ENCODE measurements at places on chromosomes 5 and 9.

DNA sequence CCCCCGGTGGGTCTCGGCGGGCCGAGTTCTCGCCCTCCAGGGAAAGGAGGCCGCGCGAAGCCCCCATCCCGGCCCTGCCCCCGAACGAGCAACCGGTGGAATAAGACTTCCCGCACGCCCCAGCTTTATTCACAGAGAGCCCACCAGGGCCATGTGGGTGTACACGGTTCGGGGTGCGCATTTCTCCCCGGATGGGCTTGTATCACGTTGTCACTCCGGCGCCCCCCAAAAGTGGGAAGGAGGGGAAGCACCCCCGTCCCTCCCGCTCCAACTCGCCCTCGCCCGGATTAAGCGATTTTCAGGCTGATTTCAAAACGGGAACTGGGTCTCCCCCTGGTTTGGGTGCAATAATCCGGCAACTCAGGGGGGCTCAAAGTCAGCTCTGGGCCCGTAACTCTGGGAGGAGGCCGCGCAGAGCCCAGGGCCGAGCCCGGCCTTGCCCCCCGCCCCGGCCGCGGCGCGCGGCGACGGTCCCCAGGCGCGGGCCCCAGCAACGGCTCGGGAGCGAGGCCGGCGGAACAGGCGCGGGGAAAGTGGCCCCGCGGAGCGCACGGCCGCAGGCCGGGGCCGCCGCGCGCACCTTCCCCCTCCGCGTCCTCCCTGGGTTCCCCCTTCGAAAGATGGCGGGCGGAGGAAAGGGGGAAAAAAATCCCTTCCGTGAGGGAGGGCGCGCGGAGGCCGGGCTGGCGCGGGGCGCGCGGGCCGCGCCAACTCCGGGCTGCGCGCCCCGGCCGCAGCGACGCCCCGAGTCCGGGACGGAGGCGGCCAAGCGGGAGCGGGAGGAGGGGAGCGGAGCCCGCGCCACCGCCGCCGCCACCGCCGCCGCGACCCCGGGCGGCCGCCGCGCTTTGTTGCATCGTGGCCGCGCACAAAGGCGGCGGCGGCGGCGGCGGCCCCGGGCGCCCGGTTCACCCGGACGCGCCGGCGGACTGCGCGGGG lies 644 bp downstream of the BRD3 start:
- peak; percentile 17 for DNase-seq

GRCh38 chr5:142871363-142872193 lies 101.4 kb downstream of the ARHGAP26 start:
- DNase-seq, result no peak

GRCh38 chr5:1820926-1821325 lies 19.7 kb downstream of the NDUFS6 start:
- DNase-seq, result no peak

DNA sequence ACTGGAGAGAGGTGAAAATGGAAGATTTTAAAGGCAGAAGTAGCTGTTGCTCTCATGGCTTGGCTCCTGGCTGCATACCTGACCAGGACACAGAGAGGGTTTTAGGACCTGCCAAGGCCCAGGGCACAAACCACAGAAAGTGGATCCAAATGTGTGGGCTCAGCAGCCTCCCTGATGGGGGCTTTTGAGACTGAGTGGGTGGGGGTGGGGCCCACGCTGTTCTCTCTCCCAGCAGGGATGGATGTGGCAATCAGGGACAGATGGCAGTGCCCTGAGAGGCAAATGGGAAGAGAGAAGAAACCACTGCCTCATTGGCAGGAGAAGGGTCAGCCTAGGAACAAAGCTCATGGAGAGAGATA lies 34.9 kb upstream of the TIFAB start:
- no peak for DNase-seq

- no peak for DNase-seq
These were observed 15.4 kb downstream of the AGXT2 start for GRCh38 chr5:35032356-35032755.
